ENCODE measurements at places on chromosomes 6 and 20.

DNA sequence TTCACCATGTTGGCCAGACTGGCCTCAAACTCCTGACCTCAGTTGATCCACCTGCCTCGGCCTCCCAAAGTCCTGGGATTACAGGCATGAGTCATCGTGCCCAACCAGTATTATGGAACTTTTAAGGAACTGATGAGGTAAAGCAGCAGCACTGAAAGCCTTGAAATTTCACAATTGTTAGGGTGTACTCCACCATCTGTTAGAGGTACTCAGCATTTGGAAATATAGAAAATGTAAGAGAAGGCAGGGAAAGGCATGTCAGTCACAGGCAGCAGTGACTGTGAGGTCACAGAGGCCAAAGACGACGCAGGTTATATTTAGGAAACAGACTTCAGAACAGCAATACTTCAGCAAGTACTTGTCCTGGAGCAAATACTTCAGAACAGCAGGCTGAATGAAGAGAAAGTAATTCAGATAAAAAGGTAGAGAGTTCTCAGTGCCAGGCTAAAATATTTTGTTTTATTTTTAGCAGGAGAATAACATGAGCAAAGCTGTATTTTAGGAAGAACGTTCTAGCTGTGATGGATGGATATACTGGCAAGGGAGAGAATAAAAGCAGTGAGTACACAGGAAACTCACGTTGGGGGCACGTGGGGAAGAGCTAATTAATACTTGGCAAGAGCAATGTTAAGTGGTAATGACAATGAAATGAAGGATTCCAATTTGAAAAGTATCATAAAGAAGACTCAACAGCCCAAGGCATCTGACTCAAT is 67.2 kb downstream of the DTNBP1 start:
- no peak for DNase-seq

DNA sequence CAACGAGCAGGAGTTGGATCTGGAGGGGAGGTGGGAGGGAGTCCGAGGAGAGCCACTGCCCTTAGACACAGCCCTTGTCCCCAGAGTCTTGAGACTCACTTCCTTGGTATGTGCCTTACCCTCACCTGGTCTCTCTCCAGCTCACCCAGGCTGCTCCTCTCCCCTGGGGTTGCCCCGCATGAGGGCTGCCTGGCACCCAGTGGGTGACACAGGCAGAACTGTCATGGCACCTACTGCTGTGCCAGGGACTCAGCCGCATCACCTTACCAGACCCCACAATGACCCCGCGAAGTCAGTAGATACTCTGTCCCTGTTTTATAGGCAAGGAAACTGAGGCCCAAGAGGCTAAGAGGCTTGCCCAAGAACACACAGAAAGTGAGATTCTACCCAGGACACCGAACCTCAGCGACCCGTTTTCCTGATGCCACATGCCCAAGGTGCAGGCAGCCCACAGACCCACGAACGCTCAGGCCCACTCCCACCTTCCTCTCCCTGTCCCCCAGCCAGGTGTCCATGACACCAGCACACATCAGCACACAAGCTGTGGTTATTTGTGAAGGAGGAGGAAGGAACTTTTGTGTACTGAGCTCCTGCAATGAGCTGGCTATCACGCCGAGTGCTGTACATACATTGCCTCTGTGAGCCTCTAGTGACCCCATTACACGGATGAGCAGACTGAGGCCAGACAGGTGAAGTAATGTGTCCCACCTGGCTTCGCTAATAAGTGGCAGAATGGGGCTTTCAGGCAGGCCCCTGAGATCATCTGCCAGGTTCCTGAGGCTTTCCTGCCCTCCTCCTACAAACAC is 168.1 kb downstream of the GRM4 start:
- DNase-seq: no peak

GRCh38 chr20:7772371-7772770 is 167.9 kb downstream of the HAO1 start:
- DNase-seq: peak; percentile 95

GRCh38 chr20:45300961-45301360 is 5.7 kb upstream of the RBPJL start:
- DNase-seq: peak; percentile 13

- DNase-seq: no peak
Observed at GRCh38 chr6:11631539-11631938, 94.0 kb downstream of the TMEM170B start.

DNA sequence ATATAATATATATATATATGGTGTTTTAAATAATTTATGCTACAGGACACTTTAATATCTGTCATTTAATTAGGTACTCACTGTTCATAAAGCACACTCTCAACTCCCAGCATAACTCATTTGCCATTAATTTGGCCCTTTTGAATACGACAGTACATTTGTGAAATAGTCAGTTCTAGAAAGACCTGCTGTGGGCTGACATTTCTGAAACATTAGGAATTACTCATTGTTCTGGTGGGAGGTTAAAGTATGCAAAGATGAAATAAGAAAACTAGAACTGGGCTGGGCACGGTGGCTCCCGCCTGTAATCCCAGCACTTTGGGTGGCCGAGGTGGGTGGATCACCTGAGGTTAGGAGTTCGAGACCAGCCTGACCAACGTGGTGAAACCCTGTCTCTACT is 497.5 kb downstream of the UTRN start:
- DNase-seq: no peak

DNA sequence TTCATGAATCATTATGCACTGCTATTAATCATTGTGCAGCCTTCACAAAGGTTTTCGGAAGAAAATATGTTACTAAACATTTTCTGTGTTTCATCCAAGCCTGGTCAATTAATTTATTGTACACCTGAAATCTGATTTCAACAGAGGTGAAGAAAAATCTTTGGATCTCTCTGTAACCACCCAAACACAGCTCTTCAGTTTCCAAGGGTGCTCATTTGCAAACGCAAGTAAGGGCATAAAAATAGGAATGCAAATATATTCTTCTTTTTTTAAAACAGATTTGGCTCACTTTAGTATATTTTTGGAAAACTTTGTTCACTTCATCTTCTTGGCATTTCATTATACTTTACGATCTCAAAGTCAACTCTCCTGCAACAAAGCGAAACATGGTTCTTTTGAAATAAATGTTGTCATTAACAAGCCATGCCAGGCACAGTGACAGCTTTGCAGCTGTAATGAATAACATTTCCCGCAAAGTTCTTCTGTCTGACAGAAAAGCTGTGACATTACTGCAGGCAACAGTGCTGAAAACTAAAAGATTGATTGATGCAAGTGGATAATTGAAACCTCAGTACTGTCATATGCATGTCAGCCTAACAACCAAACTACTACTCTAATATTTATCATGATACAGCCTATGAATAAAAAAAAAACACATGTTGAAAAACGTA is 348.3 kb downstream of the FRK start:
- DNase-seq: no peak

DNA sequence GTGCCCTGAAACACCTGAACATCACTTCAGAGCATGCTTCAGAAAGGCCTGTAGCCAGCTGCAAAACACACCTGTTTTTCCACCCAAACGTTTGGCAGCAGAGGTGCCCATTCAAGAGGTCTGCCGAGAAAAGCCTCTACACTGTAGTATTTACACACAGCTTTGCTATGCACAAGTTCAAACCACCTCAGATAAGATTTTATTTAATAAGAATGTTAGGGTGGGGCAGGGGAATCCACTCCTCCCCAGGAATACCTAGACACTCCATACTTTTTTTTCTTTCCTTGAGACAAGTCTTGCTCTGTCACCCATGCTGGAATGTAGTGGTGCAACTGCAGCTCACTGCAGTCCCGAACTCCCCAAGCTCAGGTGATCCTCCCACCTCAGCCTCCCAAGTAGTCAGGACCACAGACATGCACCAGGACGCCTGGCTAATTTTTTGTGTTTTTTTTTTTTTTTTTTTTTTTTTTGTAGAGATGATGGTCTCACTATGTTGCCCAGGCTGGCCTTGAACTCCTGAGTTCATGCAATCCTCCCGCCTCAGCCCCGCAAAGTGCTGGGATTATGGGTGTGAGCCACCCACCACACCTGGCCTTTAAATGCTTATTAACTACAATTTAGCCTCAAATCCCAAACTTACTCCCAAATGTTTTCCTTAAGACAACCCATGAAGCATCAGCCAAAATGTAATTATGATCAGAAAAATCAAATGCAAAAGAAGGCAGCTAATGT is 9.7 kb downstream of the MRPL14 start:
- DNase-seq: peak; percentile 81

- DNase-seq: no peak
Observed at GRCh38 chr6:106512968-106513574, 116.2 kb downstream of the RTN4IP1 start.

- DNase-seq: no peak
Observed at GRCh38 chr6:143743301-143744166, 65.8 kb downstream of the PHACTR2 start.

- DNase-seq: no peak
Observed at GRCh38 chr6:39518221-39518620, 195.7 kb upstream of the KCNK16 start.

DNA sequence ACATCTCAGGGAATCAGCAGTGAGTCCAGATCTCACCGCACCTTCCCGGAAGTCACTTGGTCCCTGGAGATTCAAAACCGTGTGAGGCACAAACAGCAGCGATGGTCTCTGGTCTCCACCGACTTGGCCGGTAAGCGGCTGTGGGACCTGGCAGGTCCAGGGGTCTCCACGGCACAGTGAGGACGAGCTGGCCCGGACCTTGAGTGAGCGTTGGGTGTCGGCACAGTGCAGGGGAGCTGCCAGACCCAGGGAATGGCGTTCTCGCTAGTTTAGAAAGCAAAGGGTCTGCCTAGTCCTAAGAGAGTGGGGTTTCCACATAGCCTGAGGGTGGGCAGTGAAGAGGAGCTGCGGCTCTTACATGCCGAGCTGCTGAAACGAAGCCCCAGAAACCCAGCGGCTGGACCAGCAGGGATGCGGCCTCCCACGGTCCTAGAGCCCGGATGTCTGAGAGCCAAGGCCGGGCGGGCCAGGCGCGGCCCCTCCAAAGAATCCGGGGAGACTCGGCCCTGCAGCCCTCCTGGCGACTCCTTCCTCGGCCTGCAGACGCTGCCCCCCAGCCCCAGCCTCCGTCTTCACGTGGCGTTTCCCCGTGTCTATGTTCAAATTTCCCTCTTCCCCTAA is 185.0 kb downstream of the ERMARD start:
- no peak for DNase-seq

DNA sequence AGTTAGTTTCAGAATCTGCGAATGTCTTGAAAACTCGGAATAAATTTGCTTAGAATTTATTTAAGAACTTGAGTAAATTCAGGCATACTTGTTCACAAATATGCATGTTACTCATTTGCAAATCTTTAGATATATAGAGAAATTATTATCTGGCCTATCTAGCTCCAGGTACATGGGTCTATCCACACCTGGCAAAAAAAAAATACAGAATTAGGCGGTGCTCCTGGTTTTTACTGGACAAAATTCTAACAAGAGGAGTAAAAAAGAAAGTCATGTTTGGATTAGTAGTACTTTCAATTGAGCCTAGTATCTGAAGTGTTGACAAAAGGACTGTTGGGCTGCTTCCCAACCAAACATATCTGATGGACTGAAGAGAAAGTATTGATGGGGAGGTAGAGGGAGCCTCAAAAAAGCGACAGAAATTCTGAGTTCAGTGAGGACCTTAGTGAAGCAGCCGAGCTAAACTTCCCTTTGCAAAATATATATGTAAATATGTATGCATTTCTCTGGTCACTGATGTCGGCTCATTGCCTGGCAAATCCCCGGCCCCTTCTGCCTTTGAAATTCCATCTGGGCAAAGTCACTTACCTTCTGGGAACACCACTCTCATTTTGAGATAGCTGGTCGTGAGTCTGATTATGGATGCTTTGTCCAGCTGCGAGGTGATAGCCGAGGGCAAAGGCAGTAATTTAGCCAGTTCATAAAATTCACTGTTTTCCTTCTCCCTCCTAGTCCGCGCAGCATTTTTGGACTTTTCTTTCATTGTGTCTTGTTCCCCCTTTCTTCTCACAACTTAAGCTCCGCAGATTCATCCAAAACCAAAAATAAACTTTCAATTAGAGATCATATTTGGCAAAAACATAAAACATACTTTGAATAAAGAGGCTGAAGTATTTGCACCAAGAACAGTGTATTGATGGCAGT is 1.8 kb downstream of the SIM1 start:
- no peak for DNase-seq

DNA sequence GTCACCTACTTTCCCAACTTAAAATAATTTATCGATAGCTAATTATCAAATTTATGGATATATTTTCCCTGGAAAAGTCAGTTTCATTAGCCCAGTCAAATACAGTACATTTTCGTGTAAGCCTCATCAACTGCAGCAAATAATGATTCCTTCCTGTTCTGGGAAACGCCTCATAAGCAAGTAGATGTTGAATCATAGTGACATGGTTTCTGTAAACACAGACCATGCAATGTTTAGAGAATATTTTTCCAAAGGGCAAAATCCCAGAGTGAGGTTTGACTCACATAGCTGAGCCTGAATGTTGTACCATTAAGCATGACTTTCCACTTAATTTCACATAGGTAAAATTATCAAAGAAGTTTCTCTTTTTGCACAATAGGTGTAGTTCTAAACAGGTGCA is 16.7 kb upstream of the VNN1 start:
- peak; percentile 50 for DNase-seq

DNA sequence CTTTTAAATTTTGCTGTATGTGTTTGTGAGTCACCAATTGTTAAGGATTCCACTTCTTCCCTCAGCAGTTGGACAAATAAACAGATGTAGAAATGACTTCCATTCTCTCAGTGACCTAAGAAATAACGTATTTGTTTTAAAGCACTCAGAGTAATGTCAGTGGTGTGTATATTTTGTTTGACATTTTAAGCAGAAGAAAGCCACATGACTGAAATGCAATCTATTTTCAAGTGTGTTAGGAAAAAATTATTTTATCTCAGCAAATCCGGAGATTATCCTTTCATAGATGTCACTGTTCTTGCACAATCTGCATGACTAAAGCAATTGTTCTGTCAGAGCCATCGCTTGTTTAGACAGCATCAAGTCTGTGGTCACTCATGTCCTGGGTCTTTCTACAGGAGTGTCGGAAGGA is 77.1 kb downstream of the JAG1 start:
- DNase-seq: peak; percentile 80

DNA sequence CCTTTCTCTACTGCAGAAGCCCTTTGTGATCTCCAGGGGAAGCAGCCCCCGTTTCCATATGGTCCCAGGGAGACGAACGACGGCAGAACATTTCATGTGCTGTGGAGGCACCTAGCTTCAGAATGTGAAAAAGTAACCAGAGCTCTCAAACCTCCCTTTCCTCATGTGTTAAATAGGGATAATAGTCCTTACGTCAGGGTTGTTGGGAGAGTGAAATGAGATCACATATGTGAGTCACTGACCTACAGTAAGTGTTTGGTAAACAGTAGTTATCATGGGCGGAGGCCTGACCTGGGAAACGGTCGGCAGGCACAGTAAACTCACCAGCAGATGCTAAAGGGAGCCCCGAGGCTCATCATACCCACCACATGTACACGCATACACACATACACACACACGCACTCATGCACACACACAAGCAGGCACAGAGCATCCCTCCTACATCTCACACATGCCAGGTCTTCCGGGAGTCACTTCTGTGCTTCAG is 89.7 kb downstream of the LY86 start:
- DNase-seq: peak; percentile 63

- DNase-seq: peak; percentile 29
Observed at GRCh38 chr6:159969204-159969912, 476 bp downstream of the IGF2R start.
